NCI-H2081 treated with DMSO at 0.1 percent for 48 hours (cell line): ENCODE measurements at places on chromosomes 4 and X.

- no peak for DNase-seq
These were observed 8.9 kb downstream of the ADD1 start for GRCh38 chr4:2852481-2852921.

DNA sequence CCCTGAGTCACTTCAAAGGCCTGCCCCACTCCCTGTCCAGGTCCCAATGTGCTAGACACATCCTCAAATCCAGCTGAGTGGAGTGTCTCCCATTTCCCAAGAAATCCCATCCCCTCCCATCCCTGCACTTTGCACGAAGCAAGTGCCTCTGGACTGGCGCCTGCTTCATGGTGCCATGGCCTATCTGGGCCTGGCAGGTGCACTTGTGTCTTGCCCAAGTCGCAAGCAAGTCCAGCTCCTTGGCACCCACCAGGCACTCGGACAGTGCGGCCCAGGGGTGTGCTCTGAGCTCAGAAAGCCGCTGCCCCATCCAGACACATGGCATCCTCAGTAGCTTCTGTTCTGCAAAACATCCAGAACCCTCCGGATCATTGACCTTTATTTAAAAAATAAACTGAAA, 97.4 kb downstream of the DCTD start:
- DNase-seq, result no peak

GRCh38 chr4:136796953-136797352, 735.3 kb downstream of the PCDH18 start:
- no peak for DNase-seq

- no peak for DNase-seq
These were observed 132.1 kb upstream of the CXCL13 start for GRCh38 chr4:77473509-77473908.

DNA sequence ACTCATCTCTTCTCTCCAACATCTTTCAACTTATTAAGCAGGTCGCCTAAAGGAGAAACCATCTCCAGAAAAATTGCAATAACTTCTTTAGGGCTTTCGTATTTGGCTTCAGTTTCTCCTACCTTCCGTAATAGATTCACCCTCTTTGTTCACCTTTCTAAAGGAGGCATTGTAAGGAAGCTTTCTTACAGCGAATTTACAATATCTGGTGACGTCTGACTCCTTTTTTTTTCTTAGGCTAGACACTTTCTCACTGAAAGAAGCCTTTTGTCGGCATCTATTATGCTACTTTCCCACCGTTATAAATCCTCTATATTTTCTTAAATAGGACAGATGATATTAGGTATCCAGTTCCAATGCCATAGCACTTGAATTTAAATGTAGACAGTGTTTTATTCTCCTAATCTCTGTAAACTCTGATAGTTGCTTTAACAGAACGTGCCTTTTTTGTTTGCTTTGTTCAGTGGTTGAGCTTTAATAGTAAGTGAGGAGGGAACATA, 302.4 kb downstream of the IL1RAPL1 start:
- DNase-seq, result no peak

DNA sequence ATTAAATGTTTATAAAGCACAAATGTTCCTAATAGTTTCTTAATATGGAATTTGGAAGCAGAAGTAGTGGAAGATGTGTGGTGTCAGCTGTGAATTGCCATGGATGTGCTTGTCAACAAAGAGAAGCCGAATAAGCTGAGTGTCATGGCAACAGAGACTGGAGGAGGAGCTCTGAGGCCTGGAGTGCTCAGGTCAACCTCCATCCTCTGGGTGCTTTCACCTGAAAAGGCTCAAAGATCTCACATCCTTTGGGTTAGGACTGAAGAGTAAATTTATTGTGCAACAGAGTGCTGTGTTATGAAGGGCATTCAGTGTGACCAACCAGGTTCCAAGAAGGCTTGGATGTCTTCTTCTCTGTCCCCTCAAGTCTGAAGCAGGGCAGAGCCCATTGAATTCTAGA, 18.7 kb downstream of the SGMS2 start:
- DNase-seq, result no peak

GRCh38 chrX:118975831-118976598, 1.6 kb downstream of the LONRF3 start:
- DNase-seq, result no peak

DNA sequence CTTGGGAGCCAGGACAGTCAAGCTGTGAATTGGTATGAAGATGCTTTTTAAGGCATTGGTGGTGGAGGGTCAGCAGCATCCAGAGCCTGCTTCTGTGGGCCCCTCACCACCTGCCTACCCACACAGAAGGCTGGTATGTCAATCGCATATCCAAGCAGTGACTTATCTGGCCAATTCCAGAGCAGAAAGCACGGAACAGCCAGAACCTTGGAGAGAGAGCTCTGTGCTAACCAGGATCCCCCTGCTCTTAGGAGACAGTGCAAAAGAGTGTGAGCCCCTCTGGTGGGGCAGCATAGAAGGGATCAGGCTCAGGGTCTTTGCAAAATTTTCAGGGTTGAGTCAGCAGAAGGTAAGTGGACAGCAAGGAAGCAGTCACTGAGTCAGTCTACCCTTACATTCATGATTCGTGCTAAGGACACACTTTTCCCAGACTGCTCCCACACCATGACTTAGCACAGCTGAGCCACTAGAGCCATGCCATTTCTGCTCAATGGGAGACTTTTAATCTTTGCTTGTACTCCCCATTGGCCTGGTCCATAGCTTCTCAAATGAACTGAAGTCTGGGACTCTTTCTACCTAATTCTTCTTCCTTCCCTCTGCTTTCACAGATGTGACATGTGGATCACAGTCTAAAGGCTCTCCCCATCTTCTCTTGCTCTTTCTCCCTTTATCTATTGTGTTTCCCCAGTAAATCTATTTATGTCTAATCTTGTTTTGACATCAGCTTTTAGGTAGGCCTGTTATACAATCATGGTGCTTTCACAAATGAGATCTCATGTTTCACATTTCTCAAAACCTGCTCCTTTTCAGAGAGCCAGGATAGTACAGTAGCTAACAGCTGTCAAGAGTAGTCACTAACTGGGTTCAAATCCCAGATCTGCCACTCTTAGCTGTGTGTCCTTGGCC, 20.0 kb downstream of the MORF4L2 start:
- DNase-seq, result no peak

DNA sequence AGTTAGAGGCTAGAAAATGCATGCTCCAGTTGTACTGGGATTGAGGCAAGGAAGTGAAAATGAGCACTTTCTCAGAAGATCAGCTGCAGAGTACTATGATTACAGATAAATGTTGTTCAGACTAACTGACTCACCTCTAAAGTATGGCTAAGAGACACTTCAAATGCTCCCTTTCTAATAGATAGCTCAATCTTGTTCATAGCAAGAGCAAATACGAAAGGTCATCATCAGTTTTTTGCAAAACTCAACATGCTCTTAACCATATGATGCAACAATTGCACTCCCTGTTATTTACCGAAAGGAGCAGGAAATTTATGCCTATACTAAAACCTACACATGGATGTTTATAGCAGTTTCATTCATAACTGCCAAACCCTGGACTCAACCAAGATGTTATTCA, 838.4 kb upstream of the INTU start:
- no peak for DNase-seq

DNA sequence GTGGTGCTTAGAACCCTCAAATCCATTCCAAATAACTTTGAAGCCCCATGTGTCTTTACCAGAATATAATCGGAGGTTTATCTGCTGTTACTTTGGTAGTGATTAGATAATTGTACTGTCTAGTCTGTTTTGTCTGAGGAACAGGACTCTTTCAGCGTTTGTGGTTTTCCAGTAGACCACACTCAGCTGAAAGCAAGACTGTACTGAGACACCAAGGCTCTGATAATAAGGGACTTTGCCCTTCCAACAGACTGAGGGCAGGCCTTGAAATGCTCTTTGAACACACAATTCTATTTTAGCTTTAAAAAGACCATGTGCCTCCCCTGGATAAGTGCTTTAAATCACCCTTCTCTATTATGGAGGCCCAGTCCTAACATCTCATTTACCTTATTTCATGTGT, 76.1 kb downstream of the KLHL8 start:
- no peak for DNase-seq

DNA sequence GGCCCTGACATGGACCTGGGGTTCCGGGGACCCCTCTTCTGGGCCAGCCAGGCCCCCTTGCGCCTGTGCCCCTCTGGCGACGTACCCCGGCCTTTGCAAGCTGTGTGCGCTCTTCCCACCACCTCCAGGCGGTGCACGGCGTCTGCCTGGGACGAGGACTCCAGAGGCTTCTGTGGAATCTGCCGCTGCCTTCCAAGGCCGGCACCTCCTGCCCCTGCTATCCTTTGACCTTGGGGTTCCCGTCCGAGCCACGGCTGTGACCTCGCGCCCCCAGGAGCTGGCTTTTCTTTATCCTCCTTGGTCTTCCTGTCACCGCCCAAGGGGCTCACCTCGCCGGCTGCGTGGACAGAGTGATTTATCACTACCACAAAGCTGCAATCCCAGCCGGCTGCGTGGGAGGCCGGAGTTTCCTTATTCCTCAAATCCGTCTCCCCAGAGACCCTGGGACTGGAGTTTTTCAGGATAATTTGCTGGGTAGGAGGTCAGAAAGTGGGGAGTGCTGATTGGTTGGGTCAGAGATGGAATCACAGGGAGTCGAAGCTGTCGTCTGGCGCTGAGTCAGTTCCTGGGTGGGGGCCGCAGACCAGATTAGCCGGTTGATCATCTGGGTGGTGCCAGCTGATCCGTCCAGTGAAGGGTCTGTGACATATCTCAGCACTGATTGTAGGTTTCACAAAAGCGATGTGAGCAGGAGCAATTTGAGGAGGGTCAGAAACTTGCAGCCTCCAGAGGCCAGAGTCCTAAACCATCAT, 19.8 kb upstream of the PLCXD1 start:
- DNase-seq, result no peak

DNA sequence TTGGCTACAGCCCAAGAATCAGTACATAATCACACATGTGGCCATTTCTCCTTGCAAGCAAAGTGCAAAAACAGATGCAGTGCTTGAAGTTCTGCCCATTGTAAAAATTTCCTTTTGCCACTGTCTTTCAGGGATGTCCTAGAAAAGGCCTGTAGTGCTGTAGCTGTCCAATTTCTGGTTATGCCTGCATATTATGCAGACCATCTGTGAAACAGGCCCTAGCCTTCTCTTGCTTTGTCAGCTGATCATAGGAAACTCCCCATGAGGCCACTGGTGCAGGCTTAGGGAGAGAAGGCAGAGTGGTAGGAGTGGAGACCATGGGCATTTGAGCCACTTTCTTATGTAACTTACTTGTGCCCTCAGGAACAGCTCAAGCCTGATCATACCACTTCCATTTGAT, 130.4 kb upstream of the GABRA2 start:
- no peak for DNase-seq

DNA sequence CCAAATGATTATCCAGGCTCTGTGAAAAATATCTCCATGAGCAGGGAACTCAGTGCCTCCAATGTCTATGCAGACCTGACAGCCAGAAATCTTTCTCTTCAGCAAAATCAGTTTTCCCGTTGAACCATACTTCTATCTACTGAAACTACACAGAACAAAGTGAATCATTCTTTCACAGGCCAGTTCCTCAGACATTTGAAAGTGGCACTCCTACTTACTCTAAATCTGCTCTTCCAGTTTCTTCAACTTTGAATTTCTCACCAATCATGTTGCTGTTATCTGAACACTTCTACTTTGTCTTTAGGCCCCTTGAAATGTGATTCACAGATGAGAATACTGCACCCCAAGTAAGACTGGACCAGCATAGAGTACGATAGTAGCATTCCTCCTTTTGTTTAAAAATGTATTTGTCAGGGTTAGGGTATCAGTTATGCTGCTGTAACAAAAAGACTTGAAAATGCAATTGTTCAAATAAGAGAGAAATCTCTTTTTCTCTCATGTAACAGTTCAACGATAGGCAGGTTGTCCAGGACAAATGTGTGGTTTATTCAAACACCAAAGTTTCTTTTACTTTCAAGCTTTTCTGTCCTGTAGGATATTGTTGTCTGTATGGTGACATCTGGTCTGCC, 210.6 kb upstream of the KLF3 start:
- DNase-seq, result no peak

- no peak for DNase-seq
These were observed 10.0 kb upstream of the OPHN1 start for GRCh38 chrX:68443155-68443868.

DNA sequence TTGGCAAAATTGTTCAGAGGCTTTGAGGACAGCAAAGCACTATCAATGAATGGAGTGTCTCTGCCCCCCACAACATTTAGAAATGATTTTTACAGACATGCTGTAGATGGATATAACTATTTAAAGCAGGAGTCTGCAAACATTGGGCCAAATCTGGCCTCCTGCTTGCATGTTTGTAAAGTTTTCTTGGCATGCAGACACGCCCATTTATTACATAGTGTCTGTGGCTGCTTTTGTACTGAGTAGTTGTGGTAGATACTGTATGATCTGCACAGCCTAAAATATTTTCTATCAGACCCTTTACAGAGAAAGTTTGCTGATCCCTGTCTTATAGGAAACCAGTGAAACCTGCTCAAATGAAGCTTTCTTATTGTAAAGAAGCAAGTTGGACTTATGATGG, 45.5 kb upstream of the PHEX start:
- DNase-seq, result no peak

GRCh38 chr4:179626687-179627086, 2184.4 kb upstream of the AGA start:
- DNase-seq, result no peak

GRCh38 chrX:18725310-18725943, 18.0 kb downstream of the PPEF1 start:
- no peak for DNase-seq

GRCh38 chr4:96175871-96176270, 336.0 kb downstream of the PDHA2 start:
- no peak for DNase-seq

GRCh38 chr4:52635130-52635529, 24.0 kb downstream of the USP46 start:
- no peak for DNase-seq

- DNase-seq, result no peak
These were observed 93.8 kb upstream of the HELT start for GRCh38 chr4:184924516-184924915.

DNA sequence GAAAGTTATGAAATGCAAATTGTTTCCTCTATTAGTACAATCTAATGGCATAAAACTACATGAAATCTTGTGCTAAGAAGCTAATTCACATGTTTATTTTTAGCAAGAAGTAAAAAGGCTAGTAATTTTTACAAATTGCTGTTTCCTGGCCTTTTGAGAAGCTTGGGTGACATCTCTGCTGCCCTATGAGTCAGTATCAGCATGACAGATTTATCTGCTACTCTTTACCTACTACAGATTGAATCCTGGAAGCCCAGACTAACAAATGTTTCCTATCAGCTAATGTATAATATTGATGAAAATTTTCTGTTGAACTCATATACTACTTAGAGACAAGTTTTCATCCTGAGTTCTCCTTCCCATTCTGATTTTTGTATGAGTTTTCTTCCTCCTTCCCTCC, 232.4 kb downstream of the DCTD start:
- DNase-seq, result no peak

- no peak for DNase-seq
These were observed 28.1 kb upstream of the HPGDS start for GRCh38 chr4:94370533-94371254.

GRCh38 chr4:184281231-184282139, 63.8 kb upstream of the ENPP6 start:
- no peak for DNase-seq

GRCh38 chrX:101252634-101253033, 33.0 kb downstream of the DRP2 start:
- DNase-seq, result no peak
